Foreskin keratinocyte (primary cell): ENCODE measurements at places on chromosomes 6 and 20.

DNA sequence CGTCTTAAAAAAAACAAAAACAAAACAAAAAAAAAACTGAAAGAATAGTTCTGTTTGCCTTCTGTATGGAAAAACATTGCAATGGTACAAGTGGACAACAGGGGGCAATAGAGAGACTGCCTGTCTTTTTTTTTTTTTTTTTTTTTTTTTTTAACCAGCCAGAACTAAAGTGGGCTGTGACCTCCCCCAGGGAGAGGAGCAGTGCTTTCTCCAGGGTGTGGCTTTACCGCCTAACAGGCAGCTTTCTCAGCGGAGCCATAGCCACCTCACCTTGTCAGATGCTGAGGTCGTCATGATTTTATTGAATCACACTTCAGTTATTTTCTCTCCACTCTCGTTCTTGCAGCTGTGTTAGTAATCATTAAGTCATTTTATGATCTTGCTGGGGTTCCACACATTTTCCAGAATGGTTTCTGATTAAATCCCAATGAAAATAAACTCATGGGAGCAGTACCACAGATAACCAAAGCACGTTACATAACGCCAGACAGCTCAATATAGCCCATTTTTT, 78.4 kb downstream of the GMPR start:
- peak; percentile 79 for DNase-seq

DNA sequence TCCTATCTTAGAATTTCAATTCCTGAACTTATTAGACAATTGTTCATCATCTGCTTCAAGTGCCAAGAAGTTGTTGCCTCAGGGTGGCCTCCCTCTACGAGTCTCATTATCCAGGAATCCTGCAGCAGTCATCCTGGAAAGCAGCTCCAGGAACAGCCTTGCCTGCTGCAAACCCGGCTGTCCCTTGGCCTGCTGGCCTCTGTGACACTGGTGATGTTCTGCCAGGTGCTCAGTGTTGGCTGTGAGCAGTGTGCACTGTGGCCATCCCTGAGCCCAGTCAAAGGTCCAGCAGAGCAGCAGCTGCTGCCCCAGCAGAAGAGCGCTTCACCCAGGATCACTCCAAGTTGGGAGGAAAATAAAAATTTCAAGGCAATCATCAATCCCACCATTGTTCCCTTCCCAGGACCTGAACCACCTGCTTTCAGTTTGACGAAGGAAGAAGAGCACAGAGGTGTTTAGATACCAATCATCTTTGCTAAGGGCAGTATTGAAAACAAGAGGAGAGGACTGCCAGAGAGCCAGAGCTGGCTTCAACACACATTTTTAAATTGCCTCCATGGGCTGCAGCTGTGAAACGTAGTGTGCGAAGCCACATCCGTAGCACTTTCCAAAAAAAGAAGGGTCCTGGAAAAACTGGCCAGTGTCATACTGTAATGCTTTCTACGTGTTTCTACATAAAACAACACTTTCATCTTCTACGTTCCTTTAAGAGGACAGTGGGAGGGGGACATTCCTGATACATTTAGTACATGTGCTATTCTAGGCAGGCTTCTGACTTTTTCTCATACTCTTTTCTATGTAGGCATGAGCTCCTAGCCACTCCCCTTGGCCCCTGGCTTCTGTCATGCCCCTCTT, 7.2 kb upstream of the FAM50B start:
- peak; percentile 46 for DNase-seq

- DNase-seq: no peak
Measured at GRCh38 chr6:68650142-68650541, 15.1 kb downstream of the ADGRB3 start.

DNA sequence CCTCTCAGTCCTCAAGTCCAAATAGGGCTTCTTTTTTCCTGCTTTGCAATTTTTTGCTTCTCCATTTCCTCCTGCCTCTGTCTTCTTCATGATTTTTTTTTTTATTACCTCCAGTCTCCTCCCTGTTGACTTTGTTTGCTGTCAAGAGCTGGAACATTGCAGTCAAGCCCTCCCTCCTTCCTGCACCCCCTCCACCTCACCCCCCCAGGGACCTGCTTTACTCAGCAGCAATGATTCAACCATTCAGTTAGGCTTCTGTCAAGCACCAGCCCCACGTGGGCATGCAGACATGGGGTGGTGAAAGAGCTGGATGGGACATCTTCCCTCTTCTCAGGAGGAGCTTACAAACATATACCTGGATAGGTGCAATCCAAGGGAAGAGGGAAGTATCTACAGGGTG, 142.4 kb downstream of the LRFN2 start:
- peak; percentile 26 for DNase-seq

DNA sequence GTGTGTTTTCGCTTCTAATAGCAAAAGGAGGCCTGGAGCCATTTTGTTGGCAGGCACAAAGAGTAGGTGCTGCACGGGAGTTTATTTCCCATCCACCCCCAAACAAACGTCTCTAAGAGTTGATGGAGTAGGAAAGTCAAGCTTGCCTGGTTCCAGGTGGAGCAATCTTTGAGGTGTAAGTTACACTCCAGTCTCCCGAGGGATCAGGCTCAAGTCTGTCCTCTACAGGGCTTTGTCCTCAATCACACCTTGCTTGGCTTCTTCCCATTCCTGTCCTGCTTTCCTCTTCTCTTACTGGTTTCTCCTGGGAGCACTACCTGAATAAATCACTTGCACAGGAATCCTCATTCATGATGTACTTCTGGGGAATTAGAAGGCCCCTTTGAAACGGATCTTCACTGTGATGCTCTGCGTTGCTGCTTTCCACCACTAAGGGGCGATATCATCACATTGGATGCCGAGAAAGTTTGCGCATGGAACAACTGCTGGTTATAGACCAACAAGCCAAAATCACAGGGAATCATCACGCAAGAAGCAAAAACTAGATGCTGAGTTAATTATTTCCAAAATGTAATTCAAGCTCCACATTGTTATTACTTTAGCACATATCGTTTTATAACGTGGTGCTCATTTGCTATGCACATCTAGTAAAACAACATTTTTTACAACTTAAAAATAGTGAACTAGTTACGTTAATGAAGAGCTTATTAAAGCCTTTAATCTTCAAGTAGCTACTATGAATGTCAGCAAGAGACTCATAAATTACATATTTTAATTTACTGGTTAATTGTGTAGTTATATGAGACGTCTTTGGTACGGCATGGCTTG, 156.8 kb downstream of the DNAH8 start:
- DNase-seq: peak; percentile 16

- DNase-seq: no peak
Measured at GRCh38 chr6:151142676-151143075, 97.1 kb upstream of the AKAP12 start.

DNA sequence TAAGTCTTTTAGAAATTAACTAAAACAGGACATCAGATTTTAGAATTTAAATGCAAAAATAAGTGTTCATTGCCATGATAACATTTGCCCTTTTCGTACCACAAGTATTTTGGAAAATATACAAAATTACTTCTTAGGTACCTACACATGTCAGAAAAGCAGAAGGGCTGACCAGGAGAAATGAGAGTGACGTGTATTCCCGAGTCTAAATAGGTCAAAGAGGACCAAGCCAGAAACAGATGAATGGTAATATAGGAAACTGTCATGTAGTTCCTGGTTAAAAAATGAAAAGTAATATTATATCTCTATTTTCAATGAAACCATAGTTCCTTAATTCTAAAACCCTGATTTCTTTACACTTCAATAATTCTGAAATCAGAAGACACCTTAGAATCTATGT, 126.2 kb downstream of the IPCEF1 start:
- DNase-seq: no peak

GRCh38 chr6:43809417-43810305, 39.6 kb downstream of the VEGFA start:
- no peak for DNase-seq

- no peak for DNase-seq
Measured at GRCh38 chr6:57209030-57209429, 13.1 kb downstream of the RAB23 start.

GRCh38 chr6:103783329-103783728, 1076.4 kb downstream of the HACE1 start:
- no peak for DNase-seq

DNA sequence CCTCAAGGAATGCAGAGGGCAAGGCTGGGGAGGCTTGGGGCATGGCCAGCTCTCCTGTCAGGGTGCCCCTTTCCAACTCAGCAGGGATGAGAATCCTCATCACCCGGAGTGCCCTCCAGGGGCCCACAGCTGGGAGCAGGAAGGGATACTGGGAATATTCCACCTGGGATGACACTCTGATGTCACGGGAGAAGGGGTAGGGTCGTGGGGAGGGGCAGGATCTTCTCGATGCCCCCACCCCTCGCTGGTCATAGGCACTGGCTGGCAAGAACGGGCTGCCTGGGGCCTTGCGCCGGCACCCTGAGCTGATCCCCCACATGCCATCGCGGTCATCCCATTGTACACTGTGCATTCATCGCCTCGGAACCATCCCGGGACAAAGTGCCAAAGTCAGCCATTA, 10.6 kb upstream of the NXT1 start:
- no peak for DNase-seq

- no peak for DNase-seq
Measured at GRCh38 chr6:110723017-110723416, 92.3 kb downstream of the CDK19 start.

DNA sequence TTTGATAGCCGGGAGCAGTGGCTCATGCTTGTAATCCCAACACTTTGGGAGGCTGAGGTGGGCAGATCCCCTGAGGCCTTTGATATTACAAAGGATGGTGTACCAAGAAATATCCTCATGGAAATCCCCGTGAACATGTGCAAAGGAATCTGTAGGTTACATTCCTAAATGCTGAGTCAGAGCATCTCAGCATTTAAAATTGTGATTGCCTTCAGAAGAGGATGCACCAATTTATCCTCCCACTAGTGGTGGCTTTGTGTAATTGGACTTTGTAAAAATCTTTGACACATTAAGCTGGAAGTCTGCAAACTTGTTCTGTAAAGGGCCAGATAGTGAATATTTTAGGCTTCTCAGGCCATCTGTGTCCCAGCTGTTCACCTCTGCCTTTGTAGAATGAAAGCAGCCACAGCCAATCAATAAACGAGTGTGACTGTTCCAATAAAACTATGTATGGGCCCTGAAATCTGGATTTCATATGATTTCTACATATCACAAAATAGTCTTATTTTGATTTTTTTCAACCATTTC, 11.8 kb downstream of the TMEM14B start:
- peak; percentile 97 for DNase-seq

DNA sequence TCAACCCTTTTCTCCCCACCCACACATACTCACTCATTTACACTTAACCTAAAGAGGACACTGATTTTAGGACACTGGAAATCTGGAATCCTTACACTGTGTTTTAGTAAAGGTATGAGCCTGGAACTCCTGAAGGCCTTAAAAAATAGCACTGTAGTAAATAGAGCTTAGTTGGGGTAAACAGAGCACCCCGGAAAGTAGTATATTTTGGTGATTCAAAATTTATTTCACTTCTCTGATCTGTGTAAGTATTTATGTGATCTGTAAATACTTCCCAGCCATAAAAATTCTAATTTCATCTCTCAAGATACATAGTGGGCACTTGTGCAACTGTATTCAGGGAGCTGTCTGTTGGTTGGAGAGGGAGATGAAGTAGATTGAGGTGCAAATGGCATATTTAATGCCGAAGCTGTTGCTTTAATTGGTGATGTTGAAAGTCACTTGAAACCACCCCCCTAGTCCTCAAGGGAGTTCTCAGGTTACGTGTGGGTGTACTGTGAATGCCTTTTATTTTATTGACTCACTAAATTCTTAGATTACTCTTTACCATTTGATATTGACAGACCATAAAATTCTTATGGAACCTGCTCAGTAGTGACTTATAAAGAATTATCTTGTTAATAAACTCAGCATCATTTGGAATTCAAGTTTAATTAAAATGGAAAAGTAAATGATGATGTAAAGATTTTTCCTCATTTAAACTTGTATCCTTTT, 154.9 kb downstream of the SOX4 start:
- no peak for DNase-seq

- no peak for DNase-seq
Measured at GRCh38 chr20:53631909-53632662, 38.4 kb upstream of the ZNF217 start.

DNA sequence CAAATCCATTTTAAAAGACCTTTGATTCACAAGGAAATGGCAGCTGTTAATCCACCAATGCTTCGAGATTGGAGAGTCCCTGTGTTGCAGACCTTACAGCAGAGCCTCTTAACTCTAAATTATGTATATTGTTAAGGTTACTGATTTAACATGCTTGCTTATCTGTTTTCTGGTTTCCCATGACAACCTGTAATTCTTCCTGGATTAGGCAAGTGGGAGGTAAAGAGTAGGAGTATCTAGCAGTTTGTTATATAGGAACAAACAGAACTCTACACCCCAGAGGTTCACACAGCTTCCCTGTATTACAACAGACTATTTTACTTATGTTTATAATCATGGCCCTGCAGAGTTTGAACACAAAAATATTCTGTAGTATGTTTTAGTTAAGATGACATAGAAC, 39.5 kb downstream of the NKX2-4 start:
- DNase-seq: no peak

GRCh38 chr6:90610751-90611542, 24.1 kb upstream of the MAP3K7 start:
- peak; percentile 8 for DNase-seq

GRCh38 chr20:46058599-46059281, 29.7 kb downstream of the SLC12A5 start:
- no peak for DNase-seq

DNA sequence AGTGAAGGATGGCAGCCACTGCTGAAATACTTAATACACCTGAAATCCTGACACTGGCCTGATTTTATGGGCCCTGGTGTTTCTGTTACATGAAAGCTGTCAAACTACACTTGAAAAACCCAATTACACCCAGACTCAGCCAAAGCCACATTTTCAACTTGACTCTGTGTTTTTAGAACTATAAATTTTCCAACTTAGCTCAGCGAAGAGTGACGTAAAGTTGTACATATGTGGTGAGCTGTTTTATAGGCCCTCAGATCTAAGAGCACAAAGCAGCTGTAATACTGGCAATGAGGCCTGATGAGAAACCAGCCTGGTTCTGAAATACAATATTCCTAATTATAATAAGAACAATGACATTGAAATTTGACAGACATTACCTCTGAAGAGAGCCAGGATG, 18.6 kb downstream of the SCML4 start:
- no peak for DNase-seq

GRCh38 chr20:8855315-8855714, 213.6 kb upstream of the PLCB4 start:
- DNase-seq: no peak

- no peak for DNase-seq
Measured at GRCh38 chr20:62055106-62055861, 10.4 kb downstream of the TAF4 start.

DNA sequence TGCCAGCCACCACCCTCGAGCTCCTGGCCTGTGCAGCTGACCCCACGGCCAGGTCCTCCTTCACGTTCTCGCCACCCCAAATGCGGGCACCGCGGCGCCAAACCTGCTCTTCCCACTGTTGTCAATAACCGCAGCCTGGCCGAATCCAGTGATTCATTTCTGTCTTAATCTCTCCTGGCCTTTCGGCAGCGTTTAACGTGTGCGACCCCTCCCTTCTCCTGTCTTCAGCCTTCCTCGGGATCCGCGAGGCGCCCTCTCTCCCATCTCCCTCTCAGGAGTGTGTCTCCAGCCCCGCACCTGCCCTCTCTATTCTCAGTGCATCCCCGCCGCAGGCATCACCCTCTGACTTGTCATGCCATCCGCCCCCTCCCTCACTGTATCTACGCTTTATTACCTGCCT, 91.4 kb downstream of the THBS2 start:
- DNase-seq: no peak

- no peak for DNase-seq
Measured at GRCh38 chr6:38901802-38902522, 146.6 kb upstream of the GLP1R start.
